ENCODE measurements at places on chromosomes 5 and 9.
A peak's percentile ranks its signal among the peaks of the same experiment; 100 is the strongest.

GRCh38 chr5:117177302-117177701 lies 602.7 kb upstream of the SEMA6A start:
- DNase-seq = no peak

DNA sequence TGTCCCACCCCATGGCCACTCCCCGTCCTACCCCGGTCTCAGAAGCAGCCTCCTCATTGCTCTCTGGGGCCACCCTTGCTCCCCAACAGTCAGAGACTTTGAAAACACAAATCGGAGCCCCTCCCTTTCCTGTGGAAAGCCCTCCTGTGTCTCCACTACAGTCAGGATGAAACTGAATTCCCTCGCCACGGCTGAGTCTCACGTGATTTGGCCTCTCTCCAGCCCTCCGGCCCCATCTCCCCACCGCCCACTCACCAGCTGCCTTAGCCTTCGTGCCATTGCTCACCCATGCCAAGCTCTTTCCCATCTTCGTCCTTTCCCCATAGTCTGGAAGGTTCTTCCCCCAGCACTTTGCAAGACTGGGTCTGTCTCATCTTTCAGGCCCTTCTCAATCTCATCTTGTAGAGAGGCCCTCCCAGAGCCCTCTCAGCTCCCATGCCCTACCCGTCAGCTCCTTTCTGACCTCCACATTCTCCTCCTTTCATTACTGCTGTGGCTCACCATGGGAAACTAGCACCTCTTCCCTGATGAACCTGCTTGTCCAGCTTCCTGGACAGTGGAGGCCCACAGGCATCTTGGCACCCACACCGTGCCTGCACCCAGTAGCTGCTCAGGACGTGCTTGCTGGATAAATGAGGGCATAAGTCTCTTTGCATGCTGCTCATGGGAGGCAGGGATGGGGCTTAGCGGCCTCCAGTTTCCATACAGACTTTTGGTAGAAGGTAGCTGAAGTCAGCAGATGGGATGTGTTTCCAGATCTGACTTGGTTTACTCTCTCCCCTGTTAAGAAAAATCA lies 126.4 kb upstream of the COL5A1 start:
- no peak for DNase-seq

GRCh38 chr9:107888773-107889227 lies 399.2 kb upstream of the KLF4 start:
- DNase-seq = no peak

GRCh38 chr9:15386465-15386864 lies 36.2 kb upstream of the SNAPC3 start:
- DNase-seq = no peak

GRCh38 chr5:68834491-68834981 lies 259.3 kb upstream of the SLC30A5 start:
- DNase-seq = no peak

DNA sequence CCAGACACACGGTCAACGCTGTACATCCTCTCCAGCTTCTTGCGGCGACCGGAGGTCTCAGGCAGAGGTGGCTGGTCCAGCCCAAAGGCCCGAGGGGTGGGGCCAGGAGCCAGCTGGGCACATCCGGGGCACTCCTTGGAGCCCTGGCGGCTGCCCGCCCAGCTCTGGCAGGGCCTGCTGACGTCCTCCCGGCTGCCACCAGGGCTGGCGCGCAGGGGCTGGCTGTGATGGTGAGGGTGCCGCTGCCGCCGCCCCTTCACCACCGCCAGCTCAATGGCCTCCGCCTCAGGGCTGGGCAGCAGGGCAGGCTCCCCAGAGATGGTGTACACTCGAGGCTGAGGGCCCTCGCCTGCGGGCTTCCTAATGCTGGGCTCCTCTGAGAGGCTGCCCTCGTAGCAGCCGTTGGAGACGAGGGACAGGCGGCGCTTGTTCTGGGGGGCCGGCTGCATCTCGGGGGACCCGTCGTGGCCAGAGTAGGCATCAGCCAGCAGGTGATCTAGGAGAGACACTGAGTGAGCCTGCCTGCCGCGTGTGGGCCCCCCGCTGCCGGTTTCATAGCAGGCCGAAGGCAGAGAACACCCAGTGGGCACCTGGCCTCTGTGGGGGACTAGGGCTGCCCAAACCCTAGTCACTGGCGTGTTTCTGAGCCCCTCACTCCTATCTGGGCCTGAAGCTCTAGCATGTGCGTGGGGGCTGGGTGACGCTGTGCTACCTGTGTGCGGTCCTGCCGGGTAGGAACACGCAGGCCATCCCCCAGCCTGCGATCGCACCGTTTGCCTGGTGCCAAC lies 1.5 kb downstream of the NSMF start:
- no peak for DNase-seq

- DNase-seq = no peak
Observed at GRCh38 chr5:18395126-18396110, 761.2 kb downstream of the TAF11L14 start.

DNA sequence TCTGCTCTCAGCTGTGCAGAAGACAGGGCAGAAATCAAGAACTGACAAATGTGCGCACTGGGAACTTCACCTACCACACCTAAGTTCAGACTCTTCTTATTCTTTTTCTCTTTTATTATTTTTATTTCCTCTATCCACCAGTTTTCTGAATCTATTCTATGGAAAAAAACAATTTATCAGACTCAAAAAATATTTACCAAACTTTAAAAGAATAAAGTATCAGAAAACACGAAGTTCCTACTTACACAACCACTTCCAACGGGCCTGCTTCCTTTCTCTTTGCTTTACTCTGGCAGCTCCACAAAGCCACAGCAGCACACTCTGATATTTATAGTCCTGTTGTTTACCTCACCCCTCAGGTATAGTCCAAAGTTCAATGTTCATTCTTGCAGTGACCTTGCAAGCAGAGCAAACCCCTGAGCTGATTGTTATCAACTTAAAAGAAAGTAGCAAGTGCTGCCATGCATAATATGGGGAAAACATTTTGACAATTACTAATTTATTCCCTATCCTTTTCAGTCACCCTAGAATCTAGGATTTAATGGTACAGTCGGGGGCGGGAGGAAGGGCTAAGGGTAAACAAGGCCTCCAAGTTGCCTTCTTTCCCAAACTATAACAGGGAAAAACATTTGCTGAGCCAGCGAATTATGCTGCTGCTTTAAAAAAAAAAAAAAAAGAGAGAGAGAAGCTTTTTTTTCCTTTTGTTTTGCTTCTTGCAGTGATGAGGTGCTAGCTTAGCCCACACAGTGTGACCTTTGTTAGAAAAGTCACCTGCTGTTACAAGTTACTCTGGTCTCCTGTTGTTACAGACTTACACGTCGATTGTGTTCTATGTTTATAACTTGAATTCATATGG lies at the start of gene SELENOP:
TSS of gene SELENOP (minus strand) at position 302 of the 856 bp plus-strand sequence. CDS start 3,539 bp downstream, outside the sequence.
- no peak for DNase-seq

DNA sequence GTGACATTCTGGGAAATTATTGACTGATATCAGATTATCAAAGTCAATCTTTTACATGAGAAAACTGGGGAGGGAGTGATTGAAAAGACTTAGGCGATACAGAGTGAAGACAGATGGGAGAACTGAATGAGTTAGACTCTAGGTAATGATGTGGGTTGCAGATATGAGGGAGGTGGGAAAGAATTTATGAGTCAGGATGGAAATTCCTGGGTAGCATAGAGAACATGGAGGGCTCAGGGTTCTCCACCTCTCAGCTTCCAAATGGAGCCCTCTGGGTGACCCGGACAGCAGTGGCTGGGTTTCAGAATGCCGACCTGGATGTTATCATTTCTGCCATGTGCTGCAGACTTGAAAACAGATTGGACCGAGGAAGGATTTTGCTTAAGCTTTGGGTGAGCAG lies 75.4 kb upstream of the SHB start:
- no peak for DNase-seq

DNA sequence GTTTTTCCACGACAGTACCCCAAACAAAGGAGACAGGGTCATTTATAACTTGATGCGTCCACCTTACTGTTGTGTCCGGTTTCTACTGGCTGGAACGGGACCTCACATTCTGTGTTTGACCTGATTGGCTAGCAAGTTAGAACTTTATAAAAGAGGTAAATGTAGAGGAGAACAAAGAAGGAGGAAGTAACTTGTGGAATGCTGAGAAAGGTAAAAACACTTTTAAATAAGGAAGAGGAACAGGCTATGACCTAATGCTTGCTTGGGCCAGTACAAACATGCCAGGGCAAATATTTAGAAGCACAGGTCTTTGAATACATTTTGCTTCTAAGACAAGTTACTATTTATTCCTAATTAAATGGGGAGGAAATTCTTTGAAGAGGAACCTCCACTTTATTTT lies 251.6 kb downstream of the KIAA0825 start:
- no peak for DNase-seq

DNA sequence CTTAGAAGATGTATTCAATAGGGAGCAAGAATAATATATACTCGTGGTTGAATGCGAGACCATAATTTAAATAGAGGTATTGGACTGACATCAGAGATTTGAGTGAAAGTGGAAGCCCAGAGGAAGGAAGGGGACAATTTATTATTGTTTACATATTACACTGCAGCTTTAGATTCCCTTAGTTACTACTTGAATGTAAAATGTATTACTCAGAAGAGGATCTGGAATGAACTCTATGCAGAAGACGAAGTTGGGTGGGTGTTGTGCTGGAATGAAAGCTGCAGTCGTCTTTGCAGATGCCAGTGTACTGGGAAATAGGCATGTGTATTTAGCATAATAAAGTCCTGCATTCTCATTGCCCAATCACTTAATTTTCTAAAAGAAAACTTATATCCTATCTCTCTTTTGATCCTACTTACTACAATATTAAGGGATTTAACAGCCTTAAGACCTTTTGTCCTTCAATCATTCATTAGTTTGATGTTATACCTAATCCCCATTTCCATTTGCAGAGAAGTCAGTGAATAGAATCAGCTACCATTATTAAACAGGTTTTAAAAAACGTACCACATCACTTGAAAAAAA lies 570.7 kb upstream of the WWC1 start:
- no peak for DNase-seq

DNA sequence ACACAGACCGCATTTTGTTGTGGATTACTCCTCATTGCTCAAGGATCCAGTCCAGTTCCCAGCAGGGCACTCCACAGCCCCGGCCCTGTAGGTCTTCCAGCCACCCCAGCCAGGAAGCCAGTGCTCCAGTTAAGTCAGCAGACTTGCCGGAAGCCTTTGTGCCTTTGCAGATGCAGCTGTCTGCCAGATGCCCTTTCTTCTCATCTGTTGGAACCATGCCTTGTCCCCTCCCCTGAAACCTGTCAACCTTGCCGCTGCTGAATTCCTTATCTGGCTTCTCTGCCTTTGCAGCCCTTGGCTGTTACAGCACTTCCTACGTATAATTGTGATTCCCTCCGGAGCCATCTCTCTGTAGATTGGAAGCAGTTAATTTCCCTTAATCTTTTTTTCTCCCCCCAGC lies 28.4 kb downstream of the PSAT1 start:
- no peak for DNase-seq

DNA sequence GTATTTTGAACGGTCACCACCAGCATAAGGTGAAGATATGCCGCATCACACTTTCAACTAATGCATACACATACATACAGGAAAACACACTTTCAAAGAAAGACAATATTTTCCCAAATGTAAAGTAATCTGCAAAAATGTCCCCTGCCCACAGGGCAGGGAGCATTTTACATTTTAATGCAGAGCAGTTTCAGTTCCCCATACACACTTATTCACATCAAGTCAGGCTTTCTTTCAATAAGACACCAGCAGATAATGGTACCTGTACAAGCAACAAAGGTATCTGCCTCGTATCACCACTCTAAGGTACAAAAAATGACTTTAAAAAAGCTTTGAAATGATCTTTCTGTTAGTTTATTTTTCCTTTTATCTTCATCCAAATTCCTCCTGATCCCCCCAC lies 247.1 kb upstream of the CCNG1 start:
- no peak for DNase-seq

- DNase-seq = no peak
Observed at GRCh38 chr9:33435821-33436277, 11.5 kb downstream of the AQP3 start.

- DNase-seq = no peak
Observed at GRCh38 chr5:80884929-80885328, 75.2 kb upstream of the RASGRF2 start.

DNA sequence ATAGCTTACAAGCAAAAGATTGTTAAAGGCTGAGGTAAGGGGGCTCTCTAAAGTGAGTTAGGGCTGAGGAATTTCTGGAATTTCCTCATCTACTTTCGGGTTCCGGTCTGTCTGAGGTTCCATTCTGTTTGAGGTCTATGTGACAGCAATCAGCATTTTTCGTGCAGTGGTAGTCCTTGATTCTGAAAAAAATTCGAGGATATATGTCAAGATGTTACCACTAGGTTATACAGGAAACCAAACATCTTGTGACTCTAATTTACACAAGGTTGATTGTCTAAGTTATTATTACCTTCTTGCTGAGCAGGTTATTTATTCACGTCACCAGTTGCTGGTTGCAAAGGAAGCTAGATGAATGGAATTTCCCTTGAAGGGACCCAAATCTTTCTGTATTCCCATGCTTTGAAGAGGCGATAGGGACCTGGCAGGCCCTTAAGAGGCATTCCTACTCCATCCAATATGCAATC lies 35.2 kb downstream of the RLN2 start:
- DNase-seq = no peak

DNA sequence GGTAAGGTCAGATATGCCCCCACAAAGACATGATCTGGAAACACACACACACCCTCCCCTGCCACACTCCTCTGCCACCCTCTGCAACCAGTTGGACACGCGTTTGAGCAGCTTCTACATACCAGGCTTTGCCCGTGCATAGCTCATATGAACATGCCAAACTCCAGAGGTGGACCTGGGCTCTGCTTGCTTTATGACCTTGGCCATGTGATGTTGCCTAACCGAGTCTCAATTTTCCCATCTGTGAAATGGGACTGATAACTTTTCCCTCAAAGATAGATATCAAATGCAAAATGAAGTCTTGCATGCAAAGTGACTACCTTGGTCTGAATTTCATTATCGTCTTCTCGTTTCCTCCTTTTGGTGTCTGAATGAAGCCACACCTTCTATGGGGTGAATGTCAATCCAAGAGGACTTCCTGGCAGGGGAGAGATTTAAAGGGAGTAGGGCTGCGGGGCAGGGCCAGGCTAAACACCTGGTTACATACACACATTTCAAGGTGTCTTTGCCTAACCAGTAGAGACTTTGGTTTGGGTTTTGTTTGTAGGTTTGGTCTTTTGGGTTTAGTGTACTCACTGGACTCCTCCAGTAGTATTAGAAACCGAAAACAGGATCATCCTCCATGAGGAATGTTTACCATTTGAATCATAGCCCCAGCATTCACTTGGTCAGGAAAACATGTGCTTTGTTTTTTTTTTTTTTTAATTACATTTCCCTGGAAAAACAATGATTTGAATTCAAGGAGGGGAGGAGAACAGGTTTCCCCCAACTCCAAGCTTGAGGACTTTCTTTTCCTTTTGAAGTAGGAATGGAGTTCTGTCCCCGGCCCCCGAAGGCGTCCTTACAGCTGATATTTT lies 63.2 kb downstream of the COL27A1 start:
- no peak for DNase-seq

DNA sequence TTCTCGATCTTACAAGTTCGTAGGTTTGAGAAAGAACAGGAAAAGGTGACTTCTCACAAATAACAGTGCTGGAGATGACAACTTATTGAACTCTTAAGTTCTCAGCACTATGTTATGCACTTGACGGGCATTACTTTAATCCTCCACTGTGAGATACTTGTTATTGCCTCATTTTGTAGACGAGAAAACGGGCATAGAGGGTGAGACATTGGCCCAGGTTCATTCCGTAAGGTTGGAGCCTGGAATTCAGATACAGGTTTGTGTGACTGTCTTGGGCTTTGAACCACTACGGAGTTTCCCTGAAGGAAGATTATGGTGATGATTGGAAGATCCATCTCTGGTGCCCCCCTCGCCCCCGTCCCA lies 657 bp downstream of the MAT2B start:
- peak; percentile 33 for DNase-seq

GRCh38 chr9:133347515-133347984 lies 381 bp downstream of the MED22 start:
- no peak for DNase-seq

Measured in stimulated activated CD8-positive, alpha-beta memory T cell treated with anti-CD3 and anti-CD28 coated beads, Interleukin-4, amount 100 ng/mL, for 48 hours (primary cell).